ENCODE measurements at places on chromosomes 5 and 9.

GRCh38 chr9:86974421-86974820, 27.1 kb upstream of the GAS1 start:
- DNase-seq: no peak

DNA sequence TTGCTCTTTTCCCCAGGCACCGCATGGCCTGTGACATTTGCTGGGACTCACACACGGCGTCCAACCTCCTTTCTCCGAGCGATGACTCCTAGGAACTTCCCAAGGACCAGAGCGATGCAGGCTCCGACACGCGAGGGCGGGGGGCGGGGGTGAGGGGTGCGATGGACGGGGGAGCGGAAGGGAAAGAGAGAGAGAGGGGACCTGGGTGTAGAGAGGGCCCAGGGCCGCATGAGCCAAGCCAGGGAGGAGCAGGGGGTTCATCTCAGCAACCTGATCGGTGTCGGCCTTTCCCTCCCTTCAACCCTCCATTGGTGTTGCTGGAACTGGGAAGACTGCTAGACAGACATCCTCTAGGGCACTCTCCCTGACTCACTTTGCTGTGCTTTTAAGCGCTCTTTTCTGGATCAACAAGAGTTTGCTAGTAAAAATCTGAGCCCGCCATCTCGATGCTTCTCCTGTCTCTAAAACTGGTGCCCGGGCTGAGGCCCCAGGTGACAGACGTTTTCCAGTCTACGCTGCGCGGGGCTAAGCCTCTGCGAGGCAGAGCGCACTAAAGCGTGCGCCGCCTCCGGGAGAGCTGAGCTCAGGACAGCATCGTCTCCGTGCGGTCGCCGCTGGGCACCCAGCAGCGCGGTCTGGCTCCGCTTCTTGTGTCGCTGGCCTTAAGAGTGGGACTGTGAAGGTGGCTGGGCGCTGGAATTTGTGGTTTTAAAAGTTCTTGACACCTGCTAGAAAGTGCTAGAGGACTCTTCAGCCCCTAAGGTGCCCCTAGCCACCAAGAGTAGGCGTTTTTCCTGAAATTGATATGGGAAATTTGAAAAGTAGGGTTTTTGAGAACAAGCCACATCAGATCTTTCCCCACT, 1.0 kb upstream of the TSLP start:
- no peak for DNase-seq

DNA sequence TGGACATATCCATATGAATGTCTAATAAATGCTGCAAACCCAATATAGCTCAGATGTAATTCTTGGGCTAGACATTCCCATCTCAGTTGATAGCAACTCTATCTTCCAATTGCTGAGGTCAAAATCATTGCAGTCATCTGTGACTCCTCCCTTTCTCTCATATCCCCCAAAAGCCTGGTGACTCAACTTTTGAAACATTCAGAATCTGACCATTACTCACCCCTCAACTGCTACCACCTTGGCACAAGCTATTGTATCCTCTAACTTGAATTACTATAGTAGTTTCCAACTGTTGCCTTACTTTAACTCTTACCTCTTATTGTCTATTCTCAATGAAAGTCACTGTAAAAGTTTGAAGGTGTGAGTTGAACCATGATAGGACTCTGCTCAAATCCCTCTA, 600.1 kb upstream of the RGMB start:
- no peak for DNase-seq

DNA sequence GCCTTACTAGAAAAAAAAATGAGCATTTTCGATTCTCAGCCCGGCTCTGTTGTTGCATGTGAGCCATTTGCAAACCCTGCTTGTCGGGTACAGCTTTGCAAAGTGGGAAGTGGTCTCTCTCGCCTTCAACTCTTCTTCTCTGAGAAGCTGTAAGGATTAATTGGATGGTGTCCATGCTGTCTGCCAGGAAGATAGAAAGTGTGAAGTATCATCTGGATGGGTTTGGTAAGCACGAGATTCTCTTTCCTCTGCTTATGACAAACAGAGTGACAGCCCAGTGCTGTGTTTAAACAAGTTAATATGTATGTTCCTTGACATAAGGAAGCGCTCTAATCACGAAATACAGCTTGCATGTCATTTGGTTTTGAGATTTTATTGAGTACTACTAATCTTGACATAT, 109.1 kb upstream of the SPATA31D4 start:
- DNase-seq: no peak

GRCh38 chr5:149893403-149893931, 51.1 kb downstream of the PDE6A start:
- no peak for DNase-seq

DNA sequence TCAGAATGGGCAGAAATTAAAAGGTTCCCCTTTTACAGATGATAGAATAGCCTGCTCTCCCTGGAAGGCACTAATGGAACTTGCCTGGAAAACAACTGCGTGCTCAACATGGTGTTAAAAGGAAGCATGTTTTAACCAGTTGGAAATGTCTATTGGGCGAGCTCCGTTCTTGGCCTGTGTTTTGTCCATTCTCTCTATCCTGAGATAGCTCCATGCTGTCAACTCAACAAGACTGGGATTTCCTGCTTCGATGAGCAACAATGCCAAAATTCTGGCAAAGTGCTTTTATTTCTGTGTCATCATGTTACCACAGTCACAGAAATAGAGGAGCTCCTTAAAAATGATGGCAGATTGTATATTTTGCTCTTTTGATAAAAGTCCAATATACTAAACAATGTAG, 198.3 kb downstream of the PLK2 start:
- DNase-seq: no peak

DNA sequence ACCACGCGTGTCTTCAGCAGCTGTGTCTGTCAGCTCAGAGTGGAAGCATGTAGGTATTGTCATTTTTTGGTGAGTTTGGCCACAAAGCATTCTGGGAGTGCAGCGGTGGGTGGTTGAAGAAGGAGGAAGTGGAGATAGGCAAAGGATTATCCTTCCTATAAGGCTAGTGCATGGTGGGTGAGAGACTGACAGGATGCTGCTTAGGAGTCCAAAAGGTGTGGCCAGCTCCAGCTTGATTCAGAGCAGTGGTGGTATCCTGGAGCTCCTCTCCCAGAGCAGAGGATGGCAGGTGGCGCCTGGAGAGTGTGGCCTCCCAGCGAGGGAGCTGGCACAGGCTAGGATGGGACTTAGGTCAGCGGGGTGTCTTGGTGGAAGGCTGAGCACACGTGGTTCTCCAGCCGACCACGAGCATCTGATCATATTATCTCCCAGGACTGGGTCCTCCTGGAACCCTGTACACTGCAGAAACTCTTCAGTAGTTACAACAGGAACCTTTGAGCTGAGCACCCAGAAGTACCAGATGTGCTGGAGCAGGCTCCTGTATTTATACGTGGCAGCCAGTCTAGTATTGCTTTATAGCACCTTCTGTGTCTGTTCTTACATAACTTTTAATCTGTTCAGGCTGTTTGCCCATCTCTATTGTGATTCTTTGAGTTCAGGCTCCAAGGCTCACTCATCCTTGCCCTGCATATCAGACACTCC, 29.6 kb downstream of the MAML1 start:
- no peak for DNase-seq

DNA sequence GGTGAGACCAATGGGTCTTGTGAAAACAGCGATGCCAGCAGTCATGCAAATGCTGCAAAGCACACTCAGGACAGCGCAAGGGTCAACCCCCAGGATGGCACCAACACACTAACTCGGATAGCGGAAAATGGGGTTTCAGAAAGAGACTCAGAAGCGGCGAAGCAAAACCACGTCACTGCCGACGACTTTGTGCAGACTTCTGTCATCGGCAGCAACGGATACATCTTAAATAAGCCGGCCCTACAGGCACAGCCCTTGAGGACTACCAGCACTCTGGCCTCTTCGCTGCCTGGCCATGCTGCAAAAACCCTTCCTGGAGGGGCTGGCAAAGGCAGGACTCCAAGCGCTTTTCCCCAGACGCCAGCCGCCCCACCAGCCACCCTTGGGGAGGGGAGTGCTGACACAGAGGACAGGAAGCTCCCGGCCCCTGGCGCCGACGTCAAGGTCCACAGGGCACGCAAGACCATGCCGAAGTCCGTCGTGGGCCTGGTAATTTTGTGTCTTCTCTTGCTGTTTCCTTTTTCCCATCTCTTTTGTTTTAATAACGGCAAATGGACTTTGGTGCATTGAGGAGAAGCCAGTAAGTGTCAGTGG, 98.0 kb downstream of the EHMT1 start:
- DNase-seq: no peak

GRCh38 chr5:99320436-99320835, 391.6 kb upstream of the CHD1 start:
- DNase-seq: no peak

GRCh38 chr5:65548281-65548680, 14.7 kb downstream of the CENPK start:
- no peak for DNase-seq

- no peak for DNase-seq
Measured at GRCh38 chr5:102539562-102539961, 40.8 kb upstream of the SLCO6A1 start.

DNA sequence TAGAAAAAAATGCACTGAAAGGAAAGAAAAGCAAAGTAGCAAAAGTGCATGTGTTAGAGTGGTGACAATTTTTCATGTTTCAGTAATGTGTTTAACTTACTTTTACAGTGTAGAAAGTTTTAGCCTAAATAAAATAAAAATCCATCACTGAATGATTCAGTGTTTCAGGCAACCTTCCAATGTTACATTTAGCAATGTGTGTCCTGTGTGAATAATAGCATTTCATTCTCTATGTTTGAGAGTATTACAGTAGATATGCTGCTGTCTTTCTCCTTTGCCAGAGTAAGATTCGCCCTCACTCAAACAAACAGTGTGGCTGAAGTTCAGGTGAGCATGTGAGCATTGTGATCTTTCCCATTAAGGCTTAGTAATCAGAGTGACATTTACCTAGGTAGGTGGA, 171.1 kb downstream of the TARS1 start:
- no peak for DNase-seq

GRCh38 chr9:114572199-114572598, 15.4 kb upstream of the ATP6V1G1 start:
- no peak for DNase-seq

- no peak for DNase-seq
Measured at GRCh38 chr9:117125531-117125930, 289.3 kb downstream of the ASTN2 start.

Measured in stimulated activated CD4-positive, alpha-beta T cell treated with anti-CD3 and anti-CD28 coated beads, Interleukin-15, amount 100 ng/mL, for 1 hour (primary cell).